ENCODE measurements at places on chromosomes 2 and 18.

DNA sequence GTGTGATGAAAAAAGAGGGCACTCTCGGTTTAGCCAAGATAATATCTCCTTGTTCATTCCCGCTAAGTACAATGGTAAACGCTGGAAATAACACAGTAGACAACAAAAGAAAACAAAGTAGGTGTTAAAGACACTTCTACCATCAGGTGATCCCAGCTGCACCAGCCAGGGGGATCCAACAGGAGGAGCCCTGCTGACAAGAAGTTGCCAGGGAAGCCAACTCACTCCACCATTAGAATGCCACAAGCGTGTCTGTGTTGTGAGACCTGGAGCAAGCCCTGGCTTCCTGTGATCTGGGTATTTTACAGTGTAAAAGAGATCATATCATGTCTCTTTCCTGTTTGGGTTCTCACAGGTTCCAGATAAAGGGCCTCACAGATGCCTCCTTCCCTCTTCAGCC lies 117.0 kb downstream of the GRB14 start:
- DNase-seq: no peak

DNA sequence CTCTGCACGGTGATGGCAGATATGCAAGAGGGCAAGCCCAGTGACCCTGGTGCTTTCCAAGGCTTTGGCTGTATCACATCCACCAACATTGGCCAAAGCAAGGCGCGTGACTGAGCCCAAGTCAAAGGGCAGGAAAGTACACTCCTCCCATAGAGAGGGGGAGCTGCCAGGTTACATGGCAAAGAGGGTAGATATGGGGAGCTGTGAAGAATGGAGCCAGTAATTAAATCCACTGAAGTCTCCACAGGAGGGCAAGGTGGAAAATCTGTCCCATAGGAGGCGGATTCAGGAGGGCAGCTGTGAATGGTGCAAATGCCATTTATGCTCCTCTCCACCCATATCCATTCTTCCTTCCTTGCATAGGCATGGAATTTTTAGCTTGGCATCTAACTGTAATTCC lies 44.6 kb upstream of the THOC1 start:
- no peak for DNase-seq

DNA sequence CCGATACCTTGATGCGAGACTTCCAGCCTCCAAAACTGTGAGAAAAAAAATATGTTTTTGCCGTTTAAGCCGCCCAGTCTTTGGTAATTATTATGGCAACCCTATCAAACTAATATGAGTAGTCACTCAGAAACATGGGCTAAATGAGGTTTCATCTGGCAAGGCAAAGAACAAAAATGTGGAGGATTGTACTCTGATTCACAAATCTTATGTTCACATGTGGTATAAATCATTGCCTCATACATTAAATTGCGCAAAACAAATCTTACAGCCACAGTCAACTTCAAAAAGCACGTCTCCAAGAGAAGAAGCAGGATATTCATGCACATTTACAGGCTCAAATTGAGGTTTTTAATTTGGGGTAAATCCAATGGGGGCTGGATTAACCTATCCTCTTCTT lies 1435.4 kb upstream of the LRRTM1 start:
- DNase-seq: no peak

DNA sequence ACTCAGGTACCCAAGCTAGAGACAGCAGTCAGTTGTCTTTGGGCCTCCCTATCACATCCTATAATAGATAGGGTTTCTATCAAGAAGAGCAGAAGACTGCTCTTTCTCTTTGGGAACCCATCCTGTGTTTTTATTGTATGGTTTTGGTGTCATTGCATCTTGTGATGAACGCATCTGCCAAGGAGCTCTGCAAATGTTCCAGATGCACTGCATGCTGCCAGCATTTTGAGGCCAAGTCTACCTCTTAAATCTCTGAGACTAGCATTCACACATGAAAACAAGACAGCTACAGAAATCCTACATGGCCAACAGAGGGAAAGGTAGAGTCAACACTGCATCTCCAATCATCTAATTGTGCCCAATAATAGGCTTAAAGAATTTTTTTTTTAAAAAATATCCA lies 14.0 kb downstream of the SEMA4F start:
- no peak for DNase-seq

DNA sequence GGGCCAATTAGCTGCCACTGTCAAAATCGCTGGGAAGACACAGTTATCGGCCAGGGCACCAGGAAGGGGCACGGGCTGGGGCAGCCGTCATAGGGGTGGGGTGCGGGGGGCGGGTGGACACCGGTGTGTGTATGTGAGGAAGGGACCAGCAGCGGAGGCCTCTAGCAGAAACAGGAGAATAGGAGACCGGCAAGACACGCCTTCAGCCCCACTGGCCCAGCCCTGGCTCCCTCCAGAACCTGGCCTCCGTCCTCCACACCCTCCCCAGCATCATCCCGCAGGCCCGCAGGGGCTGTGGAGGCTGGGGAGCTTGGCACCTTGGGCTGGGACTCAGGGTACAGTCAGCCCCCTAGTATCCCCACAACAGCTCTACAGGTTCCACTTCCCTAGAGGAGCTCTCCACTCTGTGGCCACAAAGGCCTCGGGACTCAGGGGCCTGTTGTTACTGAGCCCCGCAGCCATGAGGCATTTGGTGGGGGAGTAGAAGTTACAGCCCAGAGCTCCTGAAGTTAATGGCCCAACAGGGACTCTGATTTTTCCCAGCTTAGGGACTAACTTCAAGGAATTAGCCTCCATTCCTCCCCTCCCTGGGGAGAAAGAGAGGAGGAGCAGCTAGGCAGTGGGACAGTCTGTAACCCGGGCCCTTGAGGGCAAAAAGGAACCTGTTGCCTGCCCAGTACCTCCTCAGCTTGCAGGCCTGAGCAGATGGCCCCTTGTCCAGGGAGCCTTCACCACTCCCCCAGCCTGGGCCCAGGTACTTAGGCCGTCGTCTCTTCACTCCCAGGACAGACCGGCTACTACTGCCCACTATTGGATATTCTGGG lies 19.9 kb downstream of the SH2D6 start:
- no peak for DNase-seq

- DNase-seq: no peak
These were observed 20.4 kb upstream of the TMEM247 start for GRCh38 chr2:46458763-46459500.

DNA sequence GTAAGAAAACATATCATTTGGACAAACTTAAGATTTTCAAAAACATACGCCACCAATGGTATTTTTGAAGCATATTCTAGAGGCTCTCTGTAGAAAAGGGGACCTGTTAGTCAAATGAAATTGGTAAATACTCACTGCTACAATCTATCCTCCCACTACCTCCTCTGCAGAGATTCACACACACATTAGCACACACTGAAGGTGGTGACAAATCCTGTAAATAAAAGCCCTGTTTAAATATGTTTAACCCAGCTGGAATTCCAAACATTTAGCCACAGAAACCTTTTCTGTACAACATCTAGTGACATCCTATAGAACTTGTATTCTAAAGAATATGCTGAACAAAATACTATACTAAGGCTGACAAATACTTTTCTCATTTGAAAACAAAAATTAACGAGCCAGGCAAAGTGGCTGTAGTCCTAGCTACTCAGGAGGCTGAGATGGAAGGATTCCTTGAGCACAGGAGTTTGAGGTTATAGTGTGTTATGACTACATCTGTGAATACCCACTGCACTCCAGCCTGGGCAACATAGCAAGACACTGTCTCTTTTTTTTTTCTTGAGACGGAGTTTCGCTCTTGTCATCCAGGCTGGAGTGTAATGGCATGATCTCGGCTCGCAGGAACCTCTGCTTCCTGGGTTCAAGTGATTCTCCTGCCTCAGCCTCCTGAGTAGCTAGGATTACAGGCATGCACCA lies 25.9 kb downstream of the ALS2 start:
- DNase-seq: no peak

DNA sequence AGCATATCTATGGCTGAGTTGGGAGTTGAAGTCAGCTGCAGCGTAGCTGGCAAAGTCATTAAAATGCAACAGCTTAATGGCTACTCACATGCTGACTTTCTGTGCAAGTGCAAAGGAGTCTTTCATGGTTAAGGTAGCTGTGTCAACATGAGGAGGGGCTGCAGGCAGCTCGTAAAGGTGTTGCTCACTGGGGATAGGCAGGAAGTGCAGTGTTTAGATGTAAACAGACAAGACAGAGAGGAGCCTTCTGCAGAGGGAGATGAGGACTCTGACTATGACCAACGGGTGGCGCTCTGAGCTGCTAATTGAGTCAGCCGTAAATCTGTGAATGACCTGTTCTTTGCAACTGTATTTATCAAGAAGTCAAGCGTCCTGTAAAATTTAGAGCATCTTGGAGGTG lies 22.3 kb upstream of the CAVIN2 start:
- DNase-seq: no peak

DNA sequence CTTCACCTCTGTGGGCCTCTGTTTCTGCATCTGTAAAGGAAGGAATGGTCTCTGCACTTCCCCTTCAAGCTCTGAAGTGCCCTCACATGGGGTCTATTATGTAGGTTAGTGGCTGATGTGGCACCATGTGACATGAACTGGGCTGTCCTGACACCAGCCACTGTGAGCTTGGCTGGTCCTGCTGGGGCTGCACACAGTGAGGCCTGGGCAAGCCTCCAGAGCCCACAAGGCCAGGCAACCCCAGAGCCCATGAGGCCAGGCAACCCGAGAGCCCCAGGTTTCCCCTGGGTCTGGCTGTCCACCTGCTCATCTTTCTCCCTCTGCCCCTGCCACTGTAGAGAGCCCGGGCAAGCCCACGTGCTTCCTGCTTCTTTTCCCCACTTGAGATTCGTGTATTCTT lies 150.1 kb upstream of the SMAD2 start:
- DNase-seq: no peak

DNA sequence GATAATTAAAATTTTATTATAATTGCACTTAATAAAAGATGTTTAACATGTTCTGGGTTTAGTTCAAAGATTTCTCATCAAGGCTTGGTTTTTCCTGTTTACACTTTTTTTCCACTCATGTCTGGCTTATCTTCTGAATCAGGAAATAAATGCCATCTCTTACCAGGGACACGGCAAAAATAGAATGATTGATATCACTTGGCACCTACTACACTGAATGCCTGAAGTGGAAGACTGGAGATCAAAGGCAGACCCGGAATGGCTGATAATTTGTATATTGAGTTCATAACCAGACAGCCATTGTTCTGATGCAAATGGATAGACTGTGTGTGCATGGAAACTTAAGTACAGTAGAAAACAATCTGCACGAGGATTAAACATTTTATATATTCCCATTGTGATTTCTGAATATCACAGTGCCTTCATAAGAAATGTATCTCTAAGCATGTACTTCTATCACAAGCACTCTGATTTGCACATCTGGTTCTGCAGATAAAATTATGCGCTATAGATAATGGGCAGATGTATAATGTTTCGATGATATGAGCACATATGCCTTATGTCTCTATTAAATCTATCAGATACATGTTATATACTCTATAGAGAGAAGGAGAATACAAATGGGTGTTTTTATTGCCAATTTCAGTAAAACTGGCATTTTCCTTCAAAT lies 304.8 kb downstream of the RND3 start:
- no peak for DNase-seq

- DNase-seq: no peak
These were observed 1589.1 kb upstream of the ZEB2 start for GRCh38 chr2:146108993-146109392.

GRCh38 chr2:36892805-36893204 lies 73.5 kb downstream of the STRN start:
- no peak for DNase-seq

- DNase-seq: no peak
These were observed 77.1 kb downstream of the HS1BP3 start for GRCh38 chr2:20573620-20574422.

DNA sequence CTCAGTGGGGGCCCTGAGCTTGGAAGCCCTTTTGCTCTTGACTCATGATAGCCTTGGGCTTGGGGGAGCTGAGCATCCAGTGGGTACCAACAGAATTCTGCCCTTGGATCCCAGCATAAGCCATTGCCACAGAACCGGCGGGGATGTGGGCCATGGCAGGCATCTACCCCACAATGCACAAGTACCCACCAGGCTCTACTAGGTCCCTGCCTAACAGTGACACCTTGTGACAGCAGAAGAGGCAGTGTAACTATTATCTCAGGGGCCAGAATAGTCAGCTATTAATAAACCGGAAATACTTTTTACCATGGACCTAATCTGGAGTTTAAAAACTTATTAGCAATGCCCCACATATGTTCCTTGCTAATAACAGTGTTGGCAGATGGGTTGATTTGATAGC lies 397.2 kb downstream of the TMEM182 start:
- DNase-seq: no peak

DNA sequence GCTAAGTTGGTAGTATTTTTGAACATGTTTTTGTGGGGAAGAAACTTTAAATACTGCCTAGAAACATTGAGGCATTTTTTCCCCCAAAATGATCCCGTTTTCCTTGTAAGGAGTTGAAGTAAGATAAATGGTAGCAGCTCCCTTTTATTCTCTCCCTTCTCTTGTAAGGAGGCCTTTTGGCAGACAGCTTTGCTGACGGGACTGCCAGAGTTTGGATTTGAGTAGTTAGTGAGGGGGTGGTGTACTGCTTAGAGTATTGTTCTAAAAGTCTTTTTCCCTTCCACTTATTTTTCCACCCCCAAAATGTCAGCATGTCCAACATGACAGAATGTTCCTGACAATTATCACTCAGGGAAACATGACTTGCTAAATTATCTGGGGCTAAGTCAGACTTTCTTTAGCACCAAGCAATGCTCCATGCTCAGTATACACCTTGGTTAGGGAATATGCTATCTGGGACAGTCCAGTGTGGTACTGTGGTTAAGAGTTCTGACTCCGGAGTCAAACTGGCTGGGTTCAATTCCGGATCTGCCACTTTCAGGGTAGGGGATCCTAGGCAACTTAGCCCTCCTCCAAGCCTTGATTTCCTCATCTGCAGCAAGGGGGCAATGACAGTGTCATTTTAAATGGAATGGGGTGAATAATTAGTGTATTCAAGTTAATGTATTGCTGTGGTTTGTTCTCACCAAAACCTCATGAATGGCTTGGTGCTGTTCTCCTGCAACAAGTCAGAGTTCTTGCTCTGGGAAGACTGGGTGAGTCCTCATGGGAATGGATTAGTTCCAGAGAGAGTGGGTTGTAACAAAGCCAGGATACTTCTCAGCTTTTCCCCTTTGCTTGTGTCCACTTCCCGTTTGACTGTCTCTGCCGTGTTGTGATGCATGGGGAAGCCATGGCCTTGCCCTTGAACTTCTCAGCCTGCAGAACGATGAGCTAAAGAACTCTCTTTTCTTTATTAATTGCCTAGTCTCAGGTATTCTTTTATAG lies 116.2 kb downstream of the TANC1 start:
- DNase-seq: no peak

DNA sequence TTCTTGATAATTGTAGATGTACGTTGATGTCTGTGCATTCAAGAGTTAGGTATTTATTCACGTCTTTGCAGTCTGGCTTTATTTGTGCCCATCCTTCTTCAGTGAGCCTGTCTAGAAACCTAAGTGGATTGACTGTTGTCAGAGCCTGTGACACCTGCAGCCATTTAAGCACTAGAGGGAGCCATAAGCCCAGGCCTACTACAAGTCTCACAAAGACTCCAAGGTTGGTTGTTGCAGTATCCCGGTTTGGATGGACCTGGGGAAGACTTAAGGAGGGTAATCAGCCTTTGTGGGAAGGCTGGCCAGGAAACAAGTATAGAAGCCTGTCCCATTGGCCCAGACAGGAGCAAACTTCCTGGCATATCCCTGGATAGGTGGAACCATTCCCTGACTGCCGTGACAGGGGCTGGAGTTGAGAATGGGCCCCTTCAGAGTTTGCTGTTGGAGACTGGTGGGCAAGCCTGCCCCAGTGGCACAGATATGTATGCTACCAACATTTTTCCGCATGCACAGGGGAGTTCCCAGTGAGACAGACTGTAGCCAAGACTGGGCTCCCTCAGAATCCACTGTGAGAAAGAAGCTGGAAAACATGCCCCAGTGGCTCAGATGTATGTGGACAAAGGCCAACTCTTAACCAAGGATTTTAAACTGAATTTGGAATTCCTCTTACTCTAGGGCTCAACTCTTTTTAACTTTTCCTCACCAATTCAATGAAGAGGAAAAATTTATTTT lies 9.3 kb upstream of the LRRC30 start:
- DNase-seq: no peak

Data from stimulated activated CD4-positive, alpha-beta T cell treated with anti-CD3 and anti-CD28 coated beads, TNF-alpha, amount 100 ng/mL, for 4 hours (primary cell).